ENCODE measurements at places on chromosomes 11 and 22.
A peak's percentile ranks its signal among the peaks of the same experiment; 100 is the strongest.

DNA sequence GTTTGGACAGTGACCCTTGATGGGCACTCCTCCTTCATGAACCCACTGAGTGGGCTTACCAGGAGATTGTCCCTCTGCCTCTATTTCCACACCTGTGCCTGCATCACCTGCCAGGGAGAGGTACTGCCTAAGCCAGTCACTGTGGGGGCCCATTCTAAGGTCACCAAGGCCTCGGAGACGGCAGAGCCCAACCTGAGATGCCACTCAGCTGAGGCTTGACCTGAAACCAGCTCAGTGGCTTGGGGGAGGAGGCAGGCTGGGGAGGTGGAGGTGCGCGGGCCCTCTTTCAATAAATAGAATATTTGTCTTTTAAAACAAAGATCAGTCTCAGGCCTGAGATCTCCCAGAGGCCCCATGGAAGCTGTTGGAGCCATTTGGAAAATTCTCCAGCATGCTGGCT is 84.5 kb downstream of the DHCR7 start:
- no peak for DNase-seq

GRCh38 chr11:115258216-115258615 is 246.0 kb downstream of the CADM1 start:
- DNase-seq: no peak

- DNase-seq: no peak
Observed at GRCh38 chr22:21026783-21027692, 5.3 kb downstream of the SLC7A4 start.

DNA sequence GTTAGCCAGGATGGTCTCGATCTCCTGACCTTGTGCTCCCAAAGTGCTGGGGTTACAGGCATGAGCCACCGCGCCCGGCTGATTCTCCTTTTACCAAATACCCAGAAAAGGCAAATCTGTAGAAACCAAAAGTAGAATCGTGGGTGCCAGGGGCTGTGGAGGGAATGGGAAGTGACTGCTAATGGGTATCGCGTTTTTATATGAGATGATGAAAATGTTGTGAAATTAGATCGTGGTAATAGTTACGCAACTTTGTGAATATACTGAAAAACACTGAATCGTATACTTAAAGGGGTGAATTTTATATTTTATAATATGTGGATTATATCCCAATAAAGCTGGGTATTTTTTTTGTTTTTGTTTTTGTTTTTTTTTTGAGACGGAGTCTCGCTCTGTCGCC is 48.2 kb upstream of the CREB3L1 start:
- no peak for DNase-seq

GRCh38 chr11:123549926-123550917 is 104.2 kb downstream of the SCN3B start:
- no peak for DNase-seq

DNA sequence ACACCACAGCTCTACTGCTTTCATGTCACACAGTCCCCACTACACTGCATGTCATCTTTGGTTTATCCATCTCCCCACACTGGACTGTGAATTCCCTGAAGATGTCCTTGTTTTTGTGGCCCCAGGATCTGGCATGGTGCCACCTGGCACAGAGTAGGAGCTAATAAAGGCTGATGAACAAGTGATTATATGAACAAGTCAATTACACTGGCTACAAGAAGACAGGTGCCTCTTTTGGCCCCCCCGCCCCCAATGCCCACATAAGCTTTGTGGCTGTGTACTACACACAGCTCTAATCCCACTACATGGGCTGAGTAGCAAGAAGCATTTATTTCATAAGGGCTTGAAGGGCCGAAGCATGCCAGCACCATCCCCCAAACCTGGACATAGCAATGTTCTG is 24.7 kb downstream of the PLEKHA7 start:
- DNase-seq: no peak

GRCh38 chr11:30360741-30361140 is 37.8 kb downstream of the ARL14EP start:
- no peak for DNase-seq

DNA sequence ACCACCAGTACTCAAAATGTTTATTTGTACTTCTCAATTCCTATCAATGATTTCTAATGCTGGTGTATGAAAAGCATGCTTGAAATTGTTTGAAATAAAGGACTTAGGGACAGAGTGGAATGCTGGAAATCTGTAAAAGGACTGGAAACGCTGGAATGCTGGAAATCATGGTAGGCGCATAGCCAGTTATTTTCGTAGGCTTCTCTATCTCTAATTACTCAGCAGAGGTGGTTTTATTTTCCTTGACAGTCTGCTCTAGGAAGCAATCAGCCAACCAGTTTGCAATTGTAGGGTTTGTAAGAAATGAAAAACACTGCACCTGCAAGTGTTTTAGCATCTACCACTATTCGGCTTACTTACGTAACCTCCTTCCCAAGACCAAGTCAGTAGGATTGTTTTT is 788 bp downstream of the LIN7C start:
- no peak for DNase-seq

GRCh38 chr11:106785913-106786650 is 232.2 kb downstream of the GUCY1A2 start:
- no peak for DNase-seq

DNA sequence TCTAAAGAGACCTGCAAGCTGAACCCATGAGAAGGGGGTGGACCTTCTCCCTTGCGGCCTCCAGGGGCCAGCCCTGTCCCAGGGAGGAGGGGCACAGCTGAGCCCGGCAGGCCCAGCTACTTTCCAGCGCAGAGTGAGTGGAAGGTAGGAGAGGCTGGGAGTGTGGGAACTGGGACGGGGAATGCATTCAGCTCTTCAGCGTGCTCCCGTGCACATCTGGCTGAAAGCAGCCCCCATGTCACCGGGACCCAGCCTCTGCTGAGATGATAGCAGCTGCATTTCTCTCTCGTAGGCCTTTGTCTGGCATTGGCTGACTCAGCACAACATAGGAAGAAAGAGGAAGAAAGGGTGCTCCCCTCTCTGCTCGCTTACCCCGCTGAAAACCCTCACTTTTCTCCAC is 951.5 kb downstream of the TBC1D22A start:
- DNase-seq: no peak

- DNase-seq: no peak
Observed at GRCh38 chr11:9330387-9331384, 16.3 kb upstream of the TMEM41B start.

DNA sequence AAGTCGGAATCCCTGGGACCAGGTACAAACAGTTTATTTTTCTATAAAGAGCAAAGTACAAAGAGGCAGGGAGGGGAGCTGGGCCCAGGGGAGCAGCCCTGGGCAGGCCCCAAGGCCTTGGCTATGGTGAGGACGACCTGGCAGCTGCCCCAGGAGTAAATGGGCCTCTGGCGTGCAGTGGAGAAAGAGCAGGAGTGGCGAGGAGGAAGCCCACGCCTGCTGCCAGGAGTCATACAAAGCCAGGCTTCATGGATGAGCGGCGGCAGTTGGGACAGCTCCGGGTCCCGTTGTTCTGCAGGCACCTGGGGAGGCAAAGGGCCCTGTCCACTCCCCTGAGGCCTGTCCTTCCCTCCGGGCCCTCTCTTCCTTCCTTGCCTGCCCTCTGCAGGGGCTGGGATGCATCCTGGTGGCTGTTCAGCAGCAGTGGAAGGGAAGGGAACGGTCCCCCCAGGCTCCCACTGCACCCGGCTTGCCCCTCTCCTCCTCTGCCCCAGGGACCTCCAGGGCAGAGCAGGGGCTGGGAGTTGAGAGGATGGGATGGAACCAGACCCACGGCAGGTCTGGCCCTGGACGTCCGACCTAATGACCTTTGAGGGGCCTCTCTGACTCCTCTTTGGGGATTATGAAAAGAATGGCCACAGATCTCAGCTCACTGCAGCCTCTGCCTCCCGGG is 11.1 kb downstream of the RAPSN start:
- DNase-seq: no peak

DNA sequence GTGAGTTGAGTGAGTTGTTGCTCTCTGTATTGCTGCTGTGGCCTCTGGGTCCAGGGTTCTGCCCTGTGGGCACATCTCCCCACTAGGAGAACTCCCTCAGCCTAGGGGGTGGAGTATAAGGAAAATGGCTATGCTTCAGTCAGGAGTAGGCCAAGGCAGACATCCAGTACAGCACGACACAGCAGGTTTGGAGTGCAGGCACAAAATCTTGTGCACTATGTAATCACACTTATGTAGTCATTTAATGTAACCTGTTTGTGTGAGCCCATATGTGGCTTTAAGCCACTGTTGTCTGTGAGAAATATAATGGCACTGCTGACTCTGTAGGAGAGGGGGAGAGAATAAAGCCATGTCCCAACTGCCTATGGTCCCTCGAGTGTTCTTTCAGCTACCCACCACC is 90.1 kb downstream of the CCDC83 start:
- DNase-seq: no peak

GRCh38 chr11:114359342-114359741 is 41.0 kb downstream of the C11orf71 start:
- no peak for DNase-seq

DNA sequence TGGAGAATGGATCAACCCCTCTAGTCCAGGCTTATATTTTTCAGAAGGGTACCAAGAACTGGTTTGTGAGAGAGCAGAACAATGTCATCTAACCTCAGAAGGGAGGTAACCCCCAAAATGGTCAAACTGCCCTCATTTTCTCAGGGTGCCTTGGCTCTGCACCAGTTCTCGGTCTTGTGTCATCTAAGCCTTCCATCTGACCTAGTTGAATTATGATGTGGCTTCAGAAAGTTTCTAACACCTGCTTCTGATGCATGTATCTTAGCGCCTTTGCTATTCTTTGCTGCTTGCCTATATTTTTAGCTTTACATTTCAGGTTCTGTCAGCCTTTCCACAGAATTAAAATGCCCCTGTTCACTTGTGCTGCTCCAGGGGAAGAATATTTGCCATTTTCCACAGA is 91.7 kb upstream of the E2F8 start:
- DNase-seq: no peak

DNA sequence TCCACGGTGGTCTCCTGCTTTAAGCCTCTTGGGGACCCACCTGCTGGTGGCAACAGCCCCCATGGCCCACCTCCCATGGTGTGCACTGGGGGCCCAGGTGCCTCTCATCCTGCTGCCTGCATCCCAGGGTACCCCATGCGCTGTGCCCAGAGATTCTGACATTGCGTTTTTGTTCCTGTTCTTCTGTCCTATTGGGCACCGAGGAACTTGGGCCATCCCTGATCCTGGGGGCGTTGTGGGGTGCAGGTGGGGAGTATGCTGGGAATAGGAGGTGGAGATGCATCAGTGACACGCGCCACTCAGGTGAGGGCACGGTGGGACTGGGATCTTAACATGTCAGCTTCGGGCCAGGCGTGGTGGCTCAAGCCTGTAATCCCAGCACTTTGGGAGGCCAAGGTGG is 12.4 kb upstream of the NAP1L4 start:
- no peak for DNase-seq

DNA sequence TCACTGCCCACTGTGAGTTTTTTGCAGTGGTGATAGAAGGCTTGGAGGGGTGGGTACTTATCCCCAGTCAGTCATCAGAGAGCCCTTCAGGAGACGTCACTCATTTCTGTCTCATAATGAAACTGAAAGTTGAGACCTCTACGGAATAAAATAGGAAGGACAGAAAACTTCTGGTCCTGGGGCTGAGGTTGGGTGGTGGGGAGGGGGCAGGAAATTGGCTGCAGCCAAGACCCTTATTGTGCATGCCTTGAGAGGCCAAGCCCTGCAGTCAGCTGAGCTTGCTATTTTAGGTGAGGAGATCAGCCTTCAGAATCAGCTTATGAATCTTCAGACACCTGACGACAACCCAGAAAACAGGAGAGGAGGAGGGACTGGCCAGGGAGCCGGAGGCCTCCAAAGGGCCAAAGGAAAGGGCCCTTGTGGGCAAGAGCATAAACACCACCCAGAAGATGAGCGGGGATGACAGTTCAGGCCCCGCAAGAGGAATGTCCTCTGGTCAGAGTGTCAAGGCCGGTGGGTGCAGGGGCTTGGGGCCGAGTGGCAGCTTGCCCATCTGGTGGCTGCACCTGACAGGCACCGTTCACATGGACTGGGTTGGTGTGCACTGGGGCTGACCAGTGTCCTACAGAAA is 17.9 kb upstream of the ADA2 start:
- no peak for DNase-seq

DNA sequence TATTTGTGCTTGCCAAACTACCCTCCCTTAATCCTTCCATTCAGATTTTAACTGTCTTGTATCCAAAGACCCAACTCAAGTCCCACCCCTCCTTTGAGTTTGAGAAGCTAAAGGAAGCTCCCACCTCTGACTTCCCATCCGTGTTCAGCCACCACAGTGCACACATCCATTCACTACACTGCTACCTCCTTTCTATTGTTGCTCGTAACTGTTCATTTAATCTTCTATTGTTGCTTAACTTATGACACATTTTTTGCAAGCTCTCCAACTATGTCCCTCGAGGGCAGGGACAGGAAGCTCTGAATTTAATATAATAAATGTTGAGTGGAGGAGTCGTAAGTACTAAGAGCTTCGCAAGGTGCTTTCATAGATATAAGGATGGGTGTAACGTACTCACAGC is 10.4 kb downstream of the LARGE1 start:
- no peak for DNase-seq

DNA sequence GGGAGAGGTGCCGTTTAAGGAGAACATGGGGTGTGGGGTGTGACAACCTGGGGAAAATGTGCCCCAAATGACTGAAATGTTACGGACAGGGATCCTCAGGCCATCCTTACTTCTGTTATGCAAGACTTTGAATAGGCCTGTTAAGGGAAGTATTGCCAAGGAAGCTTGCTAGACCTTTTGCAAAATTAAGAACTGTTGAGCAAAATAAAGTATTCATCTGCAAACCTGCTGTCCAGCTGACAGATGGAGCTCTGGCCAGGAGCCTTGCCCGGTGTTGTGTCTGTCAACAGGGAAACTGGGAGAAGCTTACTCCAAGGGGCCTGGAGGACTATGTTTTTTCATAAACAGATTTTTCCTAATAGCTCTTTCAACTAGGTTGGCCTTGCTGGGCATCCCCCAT is 48.0 kb downstream of the FAT3 start:
- DNase-seq: no peak

GRCh38 chr22:42434748-42435425 is 2.7 kb upstream of the NFAM1 start:
- DNase-seq: peak; percentile 19

GRCh38 chr11:82932564-82932963 is 31.0 kb downstream of the DDIAS start:
- no peak for DNase-seq

GRCh38 chr11:78982473-78982872 is 407.8 kb upstream of the NARS2 start:
- DNase-seq: no peak

DNA sequence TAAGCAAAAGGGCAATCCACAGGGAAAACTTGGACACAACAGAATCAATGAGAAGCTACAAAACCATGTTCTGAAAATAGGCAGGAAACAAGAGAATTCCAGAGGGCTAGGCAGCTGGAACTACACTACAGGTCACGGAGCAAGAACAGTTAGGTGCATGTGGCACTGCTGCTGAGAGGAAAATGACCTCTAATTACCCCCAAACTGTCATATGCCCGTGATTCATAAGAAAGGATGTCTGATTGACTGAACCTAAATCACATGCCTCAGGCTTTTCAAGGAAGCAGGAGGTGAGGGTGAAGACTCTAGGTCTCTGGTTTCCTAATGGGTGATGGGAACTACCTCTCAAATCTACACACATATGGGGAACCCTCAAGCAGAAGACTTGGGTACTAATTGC is 17.9 kb upstream of the RRAS2 start:
- DNase-seq: no peak
